ENCODE measurements at places on chromosomes 11 and 22.

- DNase-seq = no peak
These were observed 222.0 kb downstream of the TMEM135 start for GRCh38 chr11:87259736-87260135.

GRCh38 chr11:20248121-20248772 lies 88.0 kb upstream of the DBX1 start:
- no peak for DNase-seq

DNA sequence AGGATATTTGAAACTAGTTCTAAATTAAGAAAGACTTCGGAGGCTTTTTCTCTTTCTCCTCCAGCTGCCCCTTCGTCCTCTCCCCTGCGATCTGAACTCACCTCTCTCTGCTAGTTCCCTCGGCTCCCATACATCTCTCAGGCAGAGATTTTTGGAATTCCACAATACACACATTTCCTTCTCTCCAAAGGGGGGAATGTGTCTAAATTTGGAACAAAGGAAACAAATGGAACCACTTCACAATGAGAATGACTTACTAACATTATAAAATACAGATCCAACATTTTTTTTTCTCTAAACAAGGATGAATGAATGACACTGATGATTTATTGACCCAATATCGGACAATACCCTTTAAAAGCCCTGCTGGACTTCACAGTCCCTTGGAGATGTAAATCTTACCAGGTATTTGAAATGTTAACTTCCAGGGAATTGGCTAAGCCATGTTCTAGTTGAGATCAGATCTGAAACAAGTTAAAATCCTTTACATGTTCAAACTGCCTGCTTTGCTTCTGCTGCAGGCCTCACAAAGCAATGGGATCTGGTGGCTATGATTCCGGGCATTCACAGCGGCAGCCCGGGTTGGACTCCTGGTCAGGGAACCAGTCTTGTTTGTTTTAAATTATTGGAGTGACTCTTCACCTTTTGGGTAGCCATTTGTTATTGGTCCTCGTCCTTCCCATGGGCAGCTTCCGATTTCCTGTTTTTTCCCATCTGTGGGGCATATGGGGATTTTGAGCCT lies 20.5 kb upstream of the GSTP1 start:
- no peak for DNase-seq

GRCh38 chr11:43574949-43575912 lies 105.3 kb upstream of the HSD17B12 start:
- no peak for DNase-seq

DNA sequence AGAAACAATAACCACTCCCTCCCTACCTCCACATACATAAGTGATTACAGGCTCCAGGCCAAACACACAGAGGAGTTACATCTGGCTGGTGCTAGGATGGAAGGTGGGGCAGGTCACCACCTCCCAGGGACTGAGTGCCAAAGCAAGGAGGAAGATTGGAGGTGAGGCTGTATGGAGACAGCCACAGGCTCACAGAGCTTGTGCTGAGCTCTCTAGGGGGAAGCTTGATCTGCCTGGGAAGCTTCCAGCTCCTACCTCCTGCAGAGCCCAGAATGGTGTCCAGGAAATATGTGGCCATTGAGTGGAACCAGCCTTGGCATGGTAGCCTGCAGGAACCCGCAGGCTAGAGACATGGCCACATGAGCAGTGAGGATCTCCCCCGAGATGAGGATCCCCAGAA lies 3.6 kb upstream of the MED15 start:
- no peak for DNase-seq

- no peak for DNase-seq
These were observed 18.0 kb upstream of the JHY start for GRCh38 chr11:122864386-122865115.

DNA sequence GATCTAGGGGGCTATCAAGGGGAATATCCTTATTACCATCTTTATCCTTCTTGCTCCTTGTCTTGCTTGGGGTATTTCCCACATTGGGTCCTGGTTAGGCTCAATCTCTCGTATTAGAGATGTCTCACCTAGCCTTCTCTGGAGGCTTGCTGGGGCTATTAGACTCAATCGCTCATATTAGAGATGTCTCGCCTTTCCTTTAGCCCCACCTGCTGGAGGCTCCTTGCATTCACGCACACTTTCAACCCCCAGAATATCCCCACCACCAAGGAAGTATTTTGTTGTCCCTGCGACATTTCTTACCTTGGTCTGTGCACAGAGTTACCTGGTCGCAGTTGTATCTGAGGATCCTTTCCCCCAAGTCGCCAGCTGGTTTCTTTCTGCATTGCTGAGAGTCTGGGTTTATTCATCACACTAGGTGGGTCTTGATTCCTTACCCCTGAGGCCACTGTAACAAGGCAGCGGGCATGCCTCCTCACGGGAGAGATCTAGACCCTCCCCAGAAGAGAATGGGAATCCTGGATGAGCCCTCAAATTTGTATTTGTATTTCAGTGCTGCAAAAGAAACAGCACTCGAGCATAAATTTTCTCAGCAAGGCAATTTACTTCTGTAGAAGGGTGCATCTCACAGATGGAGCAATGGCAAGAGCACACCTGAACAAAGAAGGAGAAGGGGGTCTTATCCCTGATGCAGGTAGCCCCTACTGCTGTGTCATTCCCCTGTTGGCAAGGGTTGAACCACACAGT lies 15.9 kb upstream of the HYLS1 start:
- peak; percentile 23 for DNase-seq

GRCh38 chr11:110230377-110230776 lies 66.0 kb downstream of the RDX start:
- no peak for DNase-seq

- DNase-seq = no peak
These were observed 35.4 kb upstream of the SMIM38 start for GRCh38 chr11:69120096-69120875.

GRCh38 chr11:121513807-121514206 lies 61.0 kb upstream of the SORL1-AS1 start:
- no peak for DNase-seq

DNA sequence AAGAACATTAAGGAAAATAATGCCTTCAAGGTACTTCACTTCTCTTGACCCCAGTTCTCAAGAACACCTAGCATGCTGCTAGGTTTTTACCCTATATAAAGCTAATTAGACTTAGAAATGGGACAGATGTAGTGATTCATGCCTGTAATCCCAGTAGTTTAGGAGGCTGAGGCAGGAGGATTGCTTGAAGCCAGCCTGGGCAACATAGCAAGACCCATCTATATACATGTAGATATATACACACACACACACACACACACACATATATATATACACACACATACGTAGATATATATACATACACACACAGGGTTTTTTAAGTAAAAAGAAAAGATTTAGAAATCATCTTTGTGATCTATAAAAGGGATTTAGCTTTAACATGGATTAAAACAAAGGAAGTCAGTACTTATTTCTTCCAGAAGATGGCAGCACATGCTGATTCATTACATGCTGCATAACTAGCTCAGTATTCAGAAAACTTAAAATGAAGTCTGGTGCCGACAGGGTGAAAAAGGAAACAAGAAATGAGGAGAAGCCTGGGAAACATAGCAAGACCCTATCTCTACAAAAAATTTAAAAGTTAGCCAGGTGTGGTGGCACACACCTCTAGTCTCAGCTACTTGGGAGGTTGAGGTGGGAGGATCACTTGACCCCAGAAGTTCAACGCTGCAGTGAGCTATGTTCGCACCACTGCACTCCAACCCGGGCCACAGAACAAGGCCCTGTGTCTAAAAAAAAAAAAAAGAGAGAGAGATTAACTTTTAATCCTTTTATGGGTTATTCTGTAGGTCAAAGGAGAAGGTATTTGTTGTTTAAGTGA lies 28.5 kb upstream of the RBX1 start:
- no peak for DNase-seq

DNA sequence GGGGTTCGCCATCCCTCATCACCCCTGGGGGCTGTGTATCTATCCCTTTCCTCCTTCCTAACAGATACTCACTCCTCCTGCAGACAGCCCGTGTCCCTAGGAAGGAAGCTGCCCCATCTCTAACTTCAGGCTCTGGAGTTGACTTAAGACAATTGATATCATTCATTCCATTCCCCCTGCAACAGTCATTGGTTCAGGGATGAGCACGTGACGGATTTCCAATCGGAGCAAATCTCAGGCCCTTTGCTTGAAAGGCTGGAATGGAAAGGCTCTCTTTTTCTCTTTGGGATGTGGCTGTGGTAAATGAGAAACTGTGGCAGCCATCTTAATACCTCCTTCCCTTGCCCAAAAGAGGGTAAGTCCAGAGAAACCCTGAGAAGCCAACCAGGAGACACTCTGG lies 5.0 kb upstream of the SCUBE2 start:
- no peak for DNase-seq

- DNase-seq = no peak
These were observed 14.9 kb downstream of the TBCEL start for GRCh38 chr11:121038648-121039409.

DNA sequence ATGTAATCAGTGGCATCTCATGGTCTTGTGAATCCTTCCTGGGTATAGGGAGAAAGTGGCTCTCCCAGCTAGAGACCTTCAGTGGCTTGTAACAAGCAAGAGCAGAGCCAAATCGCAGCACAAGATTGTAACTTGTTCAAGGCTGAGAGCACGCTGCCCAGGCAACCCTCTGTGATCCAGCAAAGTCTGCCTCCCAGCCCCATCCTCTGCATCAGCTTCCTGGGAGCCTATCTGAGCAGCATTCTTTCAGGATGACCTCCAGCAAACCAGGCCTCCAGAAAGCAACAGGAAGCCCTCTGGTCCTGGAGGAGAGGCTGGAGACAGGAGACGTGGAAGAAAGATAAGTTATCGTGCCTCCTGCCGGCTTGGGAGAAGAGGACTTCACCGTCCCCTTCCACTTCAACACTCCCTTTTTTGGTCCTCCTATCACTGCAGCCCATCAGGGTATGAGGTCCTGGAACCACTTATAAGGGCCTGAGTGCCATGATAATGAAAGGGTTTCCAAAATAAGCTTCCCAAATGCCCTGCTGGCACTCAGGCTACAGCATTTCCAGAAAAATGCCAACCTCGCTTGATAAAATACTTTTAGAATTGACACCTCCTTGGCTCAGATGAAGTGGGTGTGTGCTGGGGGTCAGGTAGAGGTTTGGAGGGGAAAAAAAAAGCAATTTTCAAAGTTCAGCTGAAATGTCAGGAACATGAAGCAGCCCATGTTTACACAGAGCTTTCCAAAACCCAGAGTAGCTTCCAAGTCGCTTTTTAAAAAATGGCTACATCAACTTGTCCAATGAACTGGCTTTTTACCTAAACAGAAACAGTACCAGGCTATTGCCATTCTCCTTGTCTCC lies 80.2 kb downstream of the PLEKHA7 start:
- no peak for DNase-seq

GRCh38 chr11:79536155-79536917 lies 95.5 kb upstream of the TENM4 start:
- DNase-seq = no peak

- DNase-seq = no peak
These were observed 30.1 kb downstream of the GRAMD4 start for GRCh38 chr22:46650078-46650810.

DNA sequence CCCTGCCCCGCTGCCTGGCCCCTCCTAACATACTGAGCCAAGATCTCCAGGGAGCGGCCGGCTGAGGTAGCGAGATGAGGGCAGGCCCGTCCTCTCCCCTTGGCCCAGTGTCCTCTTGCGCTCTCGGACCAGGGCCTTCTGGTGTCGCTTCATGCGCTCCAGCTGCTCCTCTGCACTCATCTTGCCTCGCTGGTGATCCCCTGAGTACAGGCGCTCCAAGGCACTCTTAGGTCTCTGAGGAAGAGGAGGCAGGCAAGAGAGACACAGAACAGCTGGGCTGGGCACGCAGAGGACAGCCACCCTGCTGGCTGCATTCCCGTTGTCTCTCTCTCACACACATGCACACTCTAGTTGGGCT lies 50.6 kb downstream of the C11orf58 start:
- no peak for DNase-seq

GRCh38 chr11:11420899-11421285 lies 67.8 kb upstream of the CSNK2A3 start:
- no peak for DNase-seq

GRCh38 chr11:61256710-61257482 lies 15.9 kb downstream of the PGA5 start:
- no peak for DNase-seq

DNA sequence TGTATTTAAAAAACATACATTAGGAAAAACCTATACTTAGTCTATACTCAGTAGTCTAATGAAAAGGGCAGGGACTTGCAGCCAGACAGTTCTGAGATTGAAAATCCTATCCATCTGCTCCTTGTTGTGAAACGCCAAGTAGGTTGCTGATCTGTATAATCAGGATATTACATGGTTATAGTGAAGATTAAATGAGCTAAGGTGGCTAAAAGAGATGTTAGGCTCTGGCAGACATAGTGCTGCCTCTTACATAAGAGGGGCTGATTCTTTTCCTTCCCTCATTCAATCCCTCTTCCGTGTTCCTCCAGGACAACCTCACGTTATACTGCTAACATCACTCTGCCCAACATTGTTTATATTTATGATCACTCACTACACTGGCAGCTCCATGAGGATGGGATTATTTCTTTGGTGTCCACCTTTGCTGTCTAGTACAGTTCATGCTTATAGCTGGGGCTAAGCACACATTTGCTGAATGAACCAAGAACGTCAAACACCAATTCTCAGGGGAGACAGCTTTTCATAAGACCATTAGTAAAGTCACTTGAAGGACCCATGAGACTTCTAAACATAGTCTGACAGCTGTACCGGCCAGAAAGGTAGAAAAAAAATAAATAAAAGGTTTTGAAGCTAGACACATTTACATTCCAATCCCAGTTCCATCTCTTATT lies 46.3 kb downstream of the GAB2 start:
- no peak for DNase-seq

GRCh38 chr11:12600829-12601228 lies 73.4 kb upstream of the TEAD1 start:
- DNase-seq = no peak

DNA sequence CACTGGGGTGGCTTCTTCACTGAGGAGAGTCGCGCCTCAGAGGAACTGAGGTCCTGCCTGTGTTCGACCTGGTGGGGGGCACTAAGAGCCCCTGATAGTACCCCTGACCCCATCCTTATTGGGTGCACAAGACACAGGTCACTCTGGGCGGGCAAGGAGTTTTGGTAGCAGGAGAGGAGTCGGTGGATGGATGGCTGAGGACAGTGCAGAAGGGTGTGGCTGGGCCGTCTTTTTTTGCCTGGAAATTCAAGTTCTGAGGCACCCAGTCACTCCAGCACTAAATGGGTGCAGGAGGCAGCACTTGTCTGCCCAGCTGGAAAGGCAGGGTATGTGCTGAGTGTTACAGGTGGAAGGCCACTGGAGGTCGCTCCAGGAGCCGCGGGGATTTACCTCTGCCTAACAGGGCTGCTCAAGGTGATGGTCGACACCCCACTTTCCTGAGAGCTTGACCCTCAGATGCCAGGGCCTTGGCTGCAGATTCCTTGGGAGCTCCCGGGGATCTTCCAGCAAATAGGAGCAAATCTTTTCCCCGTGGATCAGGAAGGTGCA lies 960 bp downstream of the TSSC4 start:
- no peak for DNase-seq

DNA sequence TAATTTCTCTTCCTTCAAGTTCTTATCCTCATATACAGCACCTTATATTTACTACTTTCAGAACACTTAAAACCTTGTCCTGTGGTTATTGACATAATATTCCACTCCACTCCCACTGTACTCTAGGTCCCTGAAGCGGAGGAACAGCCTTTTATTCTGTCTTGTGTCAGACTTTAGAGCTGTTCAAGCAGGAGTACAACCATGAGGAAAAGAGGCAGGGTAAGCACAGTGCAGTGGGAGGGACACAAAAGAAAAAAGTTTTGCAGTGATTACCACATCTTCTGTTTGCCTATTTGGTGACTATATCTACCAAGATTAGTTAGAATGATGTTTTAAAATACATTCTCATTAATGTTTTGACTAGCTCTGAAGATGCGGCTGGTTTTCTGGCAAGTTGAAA lies 122.0 kb upstream of the CEP126 start:
- DNase-seq = no peak
